Posterior cingulate gyrus (tissue), 11 donors: ENCODE measurements at places on chromosomes 3 and 15.

- DNase-seq = no peak
Observed at GRCh38 chr3:154786724-154787123, 293.4 kb upstream of the MME start.

DNA sequence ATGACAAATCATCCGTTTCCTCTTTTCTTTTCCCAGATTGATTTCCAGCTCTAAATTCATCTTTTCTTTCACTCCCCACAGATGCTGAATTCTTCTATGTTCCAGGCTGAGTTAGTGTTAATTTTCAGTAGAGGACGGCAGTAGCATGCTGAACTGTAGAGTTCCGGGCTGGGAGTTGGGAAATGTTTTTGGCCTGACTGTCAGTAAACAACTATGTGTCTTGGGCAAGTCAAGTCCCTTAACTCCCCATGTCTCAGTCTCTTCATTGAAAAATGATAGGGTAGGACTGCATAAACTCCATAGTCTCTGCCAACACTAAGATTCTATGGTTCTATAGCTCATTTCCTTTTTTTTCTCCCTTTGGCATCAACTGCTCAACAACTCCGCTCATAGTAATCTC is 333.9 kb downstream of the TIGIT start:
- no peak for DNase-seq

- DNase-seq = no peak
Observed at GRCh38 chr3:176087066-176087697, 1110.1 kb downstream of the TBL1XR1 start.

DNA sequence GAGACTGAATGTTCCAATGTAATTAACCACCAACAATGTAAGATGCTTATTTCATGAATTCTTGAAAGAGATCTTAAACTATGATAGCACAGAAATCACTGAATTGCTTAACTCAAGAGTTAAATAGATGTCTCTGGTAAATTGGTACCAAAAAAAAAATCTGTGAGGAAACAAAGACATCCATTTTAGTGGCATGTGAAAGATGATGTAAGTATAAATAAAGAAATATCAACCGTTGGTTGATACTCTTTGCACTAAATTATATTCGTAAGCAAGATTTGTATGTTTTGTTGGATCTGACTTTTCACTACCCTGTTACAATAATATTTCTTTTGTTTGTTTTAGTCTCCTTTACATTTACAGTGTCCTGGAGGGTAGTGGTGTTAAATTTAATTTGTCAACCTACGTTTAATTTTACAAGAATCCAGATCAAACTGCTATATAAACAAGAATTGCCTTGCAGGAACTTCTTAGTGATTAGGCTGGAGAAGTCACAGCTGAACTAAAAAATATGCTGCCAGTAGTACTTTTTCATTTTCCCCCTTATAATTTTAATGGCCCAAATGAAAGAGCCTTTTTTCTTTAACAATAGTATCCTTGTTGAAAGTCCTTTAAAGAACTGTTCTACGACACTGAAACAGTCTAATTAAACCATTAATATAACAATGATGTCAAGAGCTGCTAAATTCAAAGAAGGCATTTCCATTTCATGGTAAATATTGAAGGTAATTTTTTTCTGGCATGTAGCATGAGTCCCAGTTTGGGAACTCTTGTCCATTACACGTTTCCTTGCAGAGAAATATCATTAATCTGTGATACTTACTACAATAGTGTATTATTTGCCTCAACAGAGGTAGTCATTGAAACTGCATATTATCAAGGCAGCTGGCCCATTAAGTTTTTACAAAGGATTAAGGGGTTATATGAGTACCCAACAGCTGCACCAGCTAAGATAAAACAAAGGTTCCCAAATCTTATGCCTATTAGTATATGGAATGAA is 109.6 kb upstream of the PHLDB2 start:
- DNase-seq = no peak

DNA sequence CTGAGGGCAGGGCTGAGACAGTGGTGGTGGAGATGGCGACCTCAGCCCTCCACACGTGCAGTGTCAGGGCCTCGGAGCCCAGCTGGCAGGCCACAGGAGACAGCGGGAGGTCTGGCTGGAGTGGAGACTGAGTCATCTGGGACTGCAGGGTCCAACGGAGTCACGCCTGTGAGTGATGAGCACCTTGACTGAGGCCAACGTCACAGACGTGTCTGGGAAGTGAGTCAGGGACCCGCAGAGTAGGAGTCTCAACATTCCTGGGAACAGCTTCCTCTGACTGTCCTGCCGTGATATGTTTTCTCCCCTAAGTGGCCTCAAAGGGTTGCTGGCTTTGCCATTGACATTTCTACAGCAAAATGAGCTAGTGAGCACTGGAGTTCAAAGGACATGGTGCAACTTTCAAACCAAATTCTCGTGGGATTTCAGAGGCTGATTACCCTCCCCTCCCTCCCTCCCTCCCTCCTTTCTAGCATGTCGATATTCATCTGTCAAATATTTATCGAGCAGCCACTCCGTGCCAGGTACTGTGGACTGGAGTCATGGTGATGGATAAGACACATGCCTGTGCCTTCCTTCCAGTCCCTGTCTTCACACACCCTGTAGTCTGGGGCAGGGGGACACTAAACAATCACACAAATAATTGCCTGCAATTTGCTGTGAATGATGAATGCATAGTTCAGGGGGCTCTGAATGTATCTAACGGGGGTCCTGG is 53.3 kb upstream of the AMOTL2 start:
- DNase-seq = no peak

- DNase-seq = no peak
Observed at GRCh38 chr3:83849106-83849730, 1109.6 kb upstream of the CADM2 start.

- peak; percentile 37 for DNase-seq
Observed at GRCh38 chr3:196528639-196529233, 13.6 kb upstream of the SMCO1 start.

GRCh38 chr3:104273046-104273649 is 1093.6 kb upstream of the ALCAM start:
- no peak for DNase-seq

DNA sequence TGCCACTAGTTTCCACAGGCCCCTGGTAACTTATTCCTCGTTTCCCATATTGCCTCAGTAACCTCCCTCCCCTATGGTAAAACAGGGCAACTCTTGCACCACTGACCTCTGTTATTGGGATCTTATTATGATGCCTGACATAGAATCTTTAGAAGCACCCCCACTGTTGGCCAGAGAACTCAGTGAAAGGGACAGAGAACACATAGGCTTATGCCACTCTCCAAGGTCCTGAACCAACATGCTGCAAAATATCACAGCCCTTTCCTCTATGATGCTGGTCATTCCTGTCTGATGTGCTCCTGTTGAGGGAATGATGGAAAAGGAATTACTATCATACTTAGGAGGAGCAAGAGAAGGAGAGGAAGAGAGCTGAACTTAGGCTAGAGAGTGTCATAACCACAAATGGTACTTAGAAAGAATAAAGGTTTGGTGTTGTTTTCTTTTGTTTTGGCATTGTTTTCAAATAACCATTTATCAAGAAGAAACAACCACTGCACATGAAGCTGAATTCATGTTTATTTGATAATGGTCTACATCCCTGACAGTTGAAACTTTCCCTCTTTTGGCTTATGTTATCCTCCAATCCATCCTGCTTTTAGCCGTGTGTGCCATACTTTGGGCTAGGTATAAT is 330.2 kb downstream of the EPHB1 start:
- DNase-seq = no peak

GRCh38 chr3:116165135-116165534 is 280.2 kb downstream of the LSAMP start:
- no peak for DNase-seq

DNA sequence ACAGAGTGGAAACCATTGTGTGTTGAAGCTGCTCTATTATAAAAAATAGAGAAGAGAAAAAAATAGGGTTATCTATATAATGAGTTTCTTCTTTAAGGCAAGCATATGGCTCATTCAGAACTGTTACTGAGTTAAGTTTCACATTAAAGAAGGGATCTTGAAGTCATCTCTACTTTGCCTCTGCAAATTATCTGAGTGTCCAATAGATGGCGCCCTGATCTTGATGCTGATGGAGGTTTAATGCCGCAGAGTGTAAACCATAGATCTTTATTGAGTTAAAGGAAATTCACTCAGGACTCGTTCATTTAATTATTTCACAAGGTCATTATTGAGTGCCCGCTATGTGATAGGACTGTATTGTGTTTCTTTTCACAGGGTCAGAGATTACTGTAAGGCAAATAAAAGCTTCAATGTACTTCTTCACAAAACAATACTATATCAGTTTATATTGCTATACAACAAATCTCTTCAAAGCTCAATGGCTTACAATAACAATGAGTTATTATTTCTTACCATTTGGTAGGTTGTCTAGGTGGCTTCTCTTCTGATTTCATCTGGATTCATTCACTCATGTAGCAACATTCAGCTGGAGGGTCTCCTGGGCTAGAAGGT is 171.4 kb downstream of the NSUN3 start:
- DNase-seq = no peak

DNA sequence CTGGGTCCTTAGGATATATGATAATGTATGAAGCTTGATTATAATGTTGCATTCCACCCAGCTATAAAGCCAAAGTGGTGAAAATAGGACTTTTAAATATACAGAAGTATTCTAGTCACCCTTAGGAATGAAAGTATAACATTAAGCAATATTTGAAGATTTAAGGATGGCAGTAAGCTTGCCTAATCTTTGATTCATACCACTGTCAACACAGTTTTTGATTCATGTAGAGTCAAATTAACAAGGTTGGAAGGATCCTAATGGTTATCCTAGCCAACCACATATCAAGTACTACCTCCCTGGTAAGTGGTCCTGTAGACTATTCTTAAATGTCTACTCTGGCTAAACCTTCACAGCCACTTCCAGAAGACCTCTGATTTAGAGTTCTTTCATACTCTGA is 18.6 kb downstream of the ARIH1 start:
- DNase-seq = no peak

GRCh38 chr15:89826671-89827655 is 12.3 kb upstream of the ANPEP start:
- no peak for DNase-seq

- no peak for DNase-seq
Observed at GRCh38 chr3:184944241-184944640, 132.3 kb downstream of the VPS8 start.

DNA sequence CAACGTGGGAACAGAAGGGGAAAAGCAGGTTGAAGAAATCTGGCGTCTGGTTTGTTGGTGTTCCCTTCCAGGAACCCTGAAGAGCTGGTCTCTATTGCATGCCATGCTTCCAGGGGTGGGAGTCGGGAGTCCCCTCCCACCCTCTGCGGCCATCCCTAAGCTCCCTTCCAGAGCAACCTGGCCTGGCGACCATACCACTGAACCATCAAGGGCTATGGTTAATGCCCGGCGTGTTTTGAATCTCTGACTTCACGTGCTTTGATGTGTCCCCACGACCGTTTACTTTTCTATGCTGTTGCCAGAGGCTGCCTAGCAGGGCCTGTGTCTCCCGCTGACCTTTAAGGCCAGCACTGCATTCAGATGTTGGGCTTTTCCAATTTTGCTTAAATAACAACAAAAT is 696 bp upstream of the SNRK start:
- DNase-seq = no peak

GRCh38 chr3:136512381-136512780 is 239.8 kb downstream of the STAG1 start:
- no peak for DNase-seq

DNA sequence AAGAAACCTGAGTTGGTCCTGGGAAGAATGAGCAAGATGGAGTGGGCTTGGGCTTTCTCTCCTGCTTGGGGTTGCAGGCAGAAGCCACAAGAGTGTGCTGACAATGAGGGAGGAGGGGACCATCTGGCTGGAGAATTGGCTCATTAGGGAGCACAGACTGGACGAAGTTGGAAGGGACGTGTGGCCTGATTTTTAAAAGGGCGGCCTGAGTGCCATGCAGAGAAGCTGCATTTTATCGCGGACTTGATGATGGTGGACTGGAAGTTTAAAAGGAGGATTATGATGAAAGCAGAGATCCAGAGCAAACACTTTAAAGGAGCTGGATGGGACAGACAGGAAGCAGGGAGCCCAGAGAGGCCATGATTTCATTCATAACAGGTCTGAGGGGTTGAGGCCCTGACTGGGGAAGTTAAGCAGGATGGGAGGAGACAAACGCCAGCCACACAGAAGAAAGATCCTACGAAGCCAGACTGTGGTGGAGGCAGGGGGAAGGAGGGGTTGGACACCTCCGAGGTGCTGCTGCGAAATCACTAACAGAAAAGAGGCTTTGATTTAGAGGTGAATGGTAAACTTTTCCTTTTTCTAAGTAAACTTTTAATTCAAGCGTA is 23.6 kb downstream of the TLNRD1 start:
- DNase-seq = no peak

- no peak for DNase-seq
Observed at GRCh38 chr3:180828001-180828720, 84.3 kb upstream of the FXR1 start.

DNA sequence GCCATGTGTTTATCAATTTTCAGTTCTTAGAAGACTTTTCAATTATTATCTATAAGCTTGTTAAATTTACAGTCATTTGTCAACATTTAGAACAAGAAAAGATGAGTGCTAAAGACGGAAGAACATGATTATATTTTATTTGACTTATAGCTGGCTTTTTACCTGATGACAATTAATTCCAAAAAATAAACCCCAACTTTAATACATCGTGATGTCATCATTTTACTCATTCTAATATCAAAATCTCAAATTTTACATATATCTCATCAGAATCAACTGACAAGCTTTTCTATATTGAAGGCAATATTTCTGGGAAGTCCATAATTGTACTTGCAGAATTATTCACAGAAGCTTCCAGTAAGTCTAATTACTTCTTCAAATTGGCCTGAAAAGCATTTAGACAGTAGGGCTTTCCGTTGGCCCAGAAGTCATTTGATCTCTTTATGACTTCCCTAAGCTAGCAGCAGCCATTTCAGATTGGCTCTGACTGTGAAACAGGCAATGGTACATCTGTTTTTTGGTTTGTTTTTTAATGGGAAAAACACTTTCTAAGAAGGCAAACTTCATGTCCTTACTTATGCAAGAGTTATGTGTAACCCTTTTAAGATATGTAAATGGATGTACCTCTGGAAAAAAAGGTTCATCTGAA is 234.7 kb upstream of the PLSCR5 start:
- DNase-seq = no peak

- no peak for DNase-seq
Observed at GRCh38 chr3:61805510-61806080, 244.2 kb downstream of the PTPRG start.

DNA sequence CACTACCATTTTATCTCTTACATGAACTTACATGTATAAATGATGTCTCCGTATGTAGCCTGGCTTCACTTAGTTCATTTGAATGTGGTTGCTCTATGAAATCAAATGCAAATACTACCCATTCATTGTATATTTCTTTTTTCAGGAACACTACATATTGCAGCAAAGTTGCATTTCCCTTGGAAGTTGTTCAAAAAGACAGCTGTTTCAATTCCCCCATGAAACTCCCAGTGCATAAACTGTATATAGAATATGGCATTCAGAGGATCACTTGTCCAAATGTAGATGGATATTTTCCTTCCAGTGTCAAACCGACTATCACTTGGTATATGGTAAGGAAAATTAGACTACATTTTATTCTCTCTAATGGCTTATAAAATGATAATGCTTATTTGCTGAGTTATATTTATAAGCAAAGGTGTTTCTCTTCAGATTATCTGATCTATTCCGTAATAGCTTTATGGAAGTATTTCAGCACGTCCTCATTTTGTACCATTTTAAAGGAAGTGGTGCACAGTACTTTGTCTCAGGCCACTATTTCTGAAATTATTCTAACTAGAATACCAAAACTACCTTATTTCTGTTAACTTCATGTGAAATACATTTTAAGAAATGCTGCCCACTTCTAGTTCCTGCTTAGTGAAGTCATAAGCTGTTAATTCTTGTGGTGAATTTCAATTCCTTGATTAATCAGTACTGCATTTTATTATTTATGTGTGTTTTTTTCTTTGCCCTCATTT is 95.1 kb downstream of the IL1RAP start:
- DNase-seq = no peak

- peak; percentile 66 for DNase-seq
Observed at GRCh38 chr15:62545467-62546227, 380.6 kb upstream of the C2CD4B start.
